CD4-positive, alpha-beta T cell treated with Interleukin-12 subunit alpha and Interleukin-12 subunit beta, for 1 hour (primary cell): ENCODE measurements at places on chromosomes 16 and 17.

- peak; percentile 99 for DNase-seq
Observed at GRCh38 chr17:1684378-1685189, at the start of gene PRPF8. Gene PRPF8 (minus strand): TSS chr17:1684867. CDS start chr17:1684571, 296 bp downstream.

DNA sequence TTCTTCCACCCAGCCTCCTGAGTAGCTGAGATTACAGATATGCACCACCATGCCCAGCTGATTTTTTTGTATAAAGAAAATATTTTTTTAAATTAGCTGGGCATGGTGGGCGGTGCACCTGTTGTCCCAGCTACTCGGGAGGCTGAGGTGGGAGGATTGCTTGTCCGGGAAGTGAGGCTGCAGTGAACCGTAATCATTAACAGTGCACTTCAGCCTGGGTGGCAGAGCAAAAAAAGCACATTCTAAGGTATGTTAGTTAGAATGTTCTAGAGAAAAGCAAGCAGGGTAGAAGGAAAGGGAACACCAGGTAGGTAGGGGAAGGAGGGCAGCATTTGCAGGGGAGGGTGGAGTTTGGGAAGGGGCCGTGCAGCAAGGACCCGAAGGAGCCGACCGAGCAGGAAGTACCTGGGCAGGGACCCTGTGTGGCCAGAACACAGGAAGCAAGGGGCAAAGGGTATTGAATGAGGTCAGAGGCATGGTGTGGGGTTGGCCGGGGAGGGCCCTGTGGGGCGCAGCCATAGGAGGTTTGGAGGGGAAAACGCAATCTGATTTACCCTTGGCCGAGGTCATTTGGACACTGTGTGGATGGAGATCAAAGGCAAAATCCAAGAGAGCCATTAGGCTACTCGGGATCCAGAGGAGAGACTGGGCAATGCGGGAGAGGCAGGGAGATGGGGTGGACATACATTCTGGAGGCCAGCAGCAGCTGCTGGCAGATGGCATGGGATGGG lies 2.3 kb downstream of the C17orf99 start:
- no peak for DNase-seq

- DNase-seq: no peak
Observed at GRCh38 chr17:14693382-14693781, 392.5 kb downstream of the HS3ST3B1 start.

DNA sequence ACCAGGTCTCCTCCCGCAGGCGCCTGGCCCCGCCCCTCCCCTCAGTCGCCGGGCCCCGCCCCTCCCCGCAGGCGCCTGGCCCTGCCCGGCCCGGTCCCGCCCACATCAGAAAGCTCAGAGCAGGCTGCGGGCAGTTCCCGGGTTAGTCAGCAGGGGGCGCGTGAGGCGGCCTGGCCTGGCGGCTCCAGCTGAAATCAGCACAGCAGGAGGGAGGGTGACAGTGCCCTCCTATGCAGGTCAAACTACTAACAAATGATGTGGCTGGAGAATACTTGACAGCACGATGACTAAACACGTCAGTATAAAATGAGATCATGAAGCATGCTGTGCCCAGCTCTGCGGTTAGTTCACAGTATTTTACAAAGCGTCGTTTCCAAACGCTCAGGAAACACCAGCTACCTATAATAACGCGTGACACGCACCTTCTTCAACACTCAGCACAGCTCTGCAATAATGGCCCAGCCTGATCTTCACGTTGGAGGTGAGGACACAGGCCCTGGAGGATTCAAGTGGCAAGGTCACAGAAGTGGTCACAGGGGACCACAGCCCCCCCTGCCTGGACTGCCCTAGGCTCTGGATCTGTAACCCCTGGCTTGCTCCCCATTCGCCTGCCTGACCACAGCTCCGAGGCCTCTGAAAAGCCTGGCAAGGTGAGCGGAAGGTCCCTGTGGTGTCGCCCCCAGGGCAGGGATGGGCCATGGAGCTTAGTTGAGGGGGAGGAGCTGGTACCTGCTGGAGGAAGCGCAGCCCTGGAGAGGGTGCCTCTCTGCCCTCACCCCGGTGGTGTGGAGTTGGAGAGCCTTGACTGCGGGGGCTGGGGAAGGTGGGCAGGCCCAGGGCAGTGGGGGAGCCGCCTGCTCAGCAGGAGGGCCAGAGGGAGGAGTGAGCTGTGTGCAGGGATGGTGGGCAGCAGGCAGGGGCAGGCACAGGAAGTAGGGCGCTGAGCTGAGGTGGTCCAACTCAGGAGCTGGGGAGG lies 81.2 kb downstream of the KCNJ12 start:
- DNase-seq: peak; percentile 91

GRCh38 chr17:81039854-81040758 lies 5.2 kb downstream of the BAIAP2 start:
- no peak for DNase-seq

- DNase-seq: no peak
Observed at GRCh38 chr17:57461082-57461481, 204.8 kb downstream of the MSI2 start.
